Cortex of kidney (tissue), 1 donor: ENCODE measurements at places on chromosomes 13 and 19.

- no peak for DNase-seq
Observed at GRCh38 chr13:106961216-106961615, 393.3 kb upstream of the ARGLU1 start.

- no peak for DNase-seq
Observed at GRCh38 chr19:10104665-10105508, 1.3 kb upstream of the PPAN start.

DNA sequence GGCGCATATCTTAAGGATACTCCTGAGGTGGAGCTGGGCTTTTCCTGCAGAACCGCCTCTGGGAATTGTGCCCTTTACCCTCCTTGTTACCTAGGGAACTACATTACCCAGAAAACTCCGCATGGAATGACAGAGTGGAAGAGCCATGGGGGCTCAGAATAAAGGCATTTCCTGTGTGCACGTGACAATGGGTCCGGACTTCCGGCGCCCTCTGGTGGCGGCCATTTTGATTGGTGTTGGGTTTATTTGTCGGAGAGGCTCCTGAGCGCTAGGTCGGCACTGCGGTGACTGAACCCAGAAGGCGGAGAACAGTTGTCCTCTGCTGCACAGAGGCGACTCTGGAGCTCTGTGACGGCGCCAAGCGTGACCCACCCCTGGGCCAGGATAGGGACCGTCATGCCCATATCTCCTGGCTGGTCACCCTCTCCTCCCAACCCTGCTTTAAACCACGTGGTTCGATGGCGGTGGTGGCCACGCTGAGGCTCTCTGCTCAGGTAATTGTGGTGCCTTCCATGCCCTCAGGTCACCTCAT, at the start of gene ZNF587B:
TSS of gene ZNF587B (plus strand) at position 229 of the 532 bp plus-strand sequence. CDS start at position 459, 230 bp downstream.
- DNase-seq, result no peak

DNA sequence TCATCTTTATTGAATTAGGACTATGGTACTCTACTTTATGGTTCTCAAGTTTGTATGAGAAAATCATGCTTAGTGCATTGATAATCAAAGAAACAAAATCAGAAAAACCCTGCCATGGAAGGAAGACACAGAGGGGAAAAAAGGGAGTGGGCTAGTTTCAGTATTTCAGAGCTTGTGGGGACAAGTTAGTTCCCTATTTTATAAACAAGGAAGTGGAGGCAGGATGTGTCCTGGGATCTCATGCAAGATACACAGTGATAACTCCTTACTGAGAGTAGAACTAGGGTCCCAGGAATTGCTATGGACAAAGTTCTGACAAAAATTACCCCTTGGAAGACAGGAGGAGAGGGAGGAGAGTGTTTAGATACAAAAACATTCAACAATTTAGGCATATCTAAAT, 1277.3 kb downstream of the UQCRFS1 start:
- no peak for DNase-seq

- DNase-seq, result no peak
Observed at GRCh38 chr13:29583073-29583785, 12.3 kb downstream of the SLC7A1 start.

DNA sequence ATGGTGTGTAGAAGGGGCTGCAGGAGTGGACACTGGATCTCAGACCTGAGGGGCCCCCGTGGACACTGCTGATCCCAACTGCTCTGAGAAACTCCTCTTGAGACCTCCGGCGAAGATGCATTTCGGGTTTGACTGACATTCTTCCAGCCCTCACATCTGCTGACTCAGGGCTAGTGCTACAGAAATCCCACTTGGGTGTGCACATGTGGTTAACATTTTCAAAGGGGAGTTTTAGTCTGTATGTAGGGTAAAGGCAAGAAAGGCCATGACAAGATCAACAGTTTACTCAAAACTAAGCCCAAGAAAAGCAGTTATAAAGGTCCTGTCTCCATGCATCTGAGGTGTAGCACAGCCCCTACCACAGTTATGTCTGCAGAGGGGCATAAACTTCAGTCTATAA, 31.2 kb downstream of the DLEU7 start:
- no peak for DNase-seq

DNA sequence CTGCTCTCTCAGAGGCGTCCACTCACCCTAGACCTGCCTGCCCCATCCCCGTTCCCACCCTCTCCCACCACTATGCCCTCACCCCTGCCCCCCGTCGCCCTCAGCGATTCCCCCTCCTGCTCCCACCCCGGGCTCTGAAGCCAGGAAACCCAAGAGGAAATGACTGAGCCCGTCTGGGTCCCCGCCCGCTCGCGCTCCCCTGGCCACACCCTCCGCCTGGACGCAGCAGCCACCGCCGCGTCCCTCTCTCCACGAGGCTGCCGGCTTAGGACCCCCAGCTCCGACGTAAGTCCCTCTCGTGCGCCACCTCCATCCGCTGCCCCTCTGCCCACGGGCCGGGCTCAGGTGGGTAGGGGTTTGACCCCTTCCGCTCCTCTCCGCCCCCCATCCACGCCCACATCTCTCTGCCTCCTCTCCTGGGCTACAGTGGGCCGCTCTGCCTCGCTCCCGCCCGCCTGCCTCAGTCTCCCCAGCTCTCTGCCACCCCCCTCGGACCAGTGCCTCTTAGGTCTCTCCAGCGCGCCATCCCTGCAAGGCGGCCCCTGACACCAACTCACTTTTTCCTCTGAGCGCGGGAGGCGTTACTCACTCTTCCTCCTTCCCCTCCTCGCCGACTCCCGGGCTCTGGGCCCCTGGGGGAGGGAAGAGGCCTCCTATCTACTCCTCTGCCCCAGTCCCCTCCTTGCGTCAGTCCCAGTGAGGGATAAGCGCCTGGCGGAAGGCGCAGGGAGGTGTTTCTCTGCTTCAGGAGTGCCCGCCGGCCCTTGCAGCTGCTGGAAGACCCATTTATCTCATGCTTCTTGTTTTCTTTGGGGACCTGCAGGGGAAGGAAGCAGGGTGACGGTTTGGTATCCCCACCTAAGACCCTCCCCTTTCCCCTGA, at the start of gene FXYD5:
TSS of gene FXYD5 (plus strand) at position 211 of the 882 bp plus-strand sequence. CDS start 816 bp downstream, outside the sequence.
- DNase-seq, result no peak

DNA sequence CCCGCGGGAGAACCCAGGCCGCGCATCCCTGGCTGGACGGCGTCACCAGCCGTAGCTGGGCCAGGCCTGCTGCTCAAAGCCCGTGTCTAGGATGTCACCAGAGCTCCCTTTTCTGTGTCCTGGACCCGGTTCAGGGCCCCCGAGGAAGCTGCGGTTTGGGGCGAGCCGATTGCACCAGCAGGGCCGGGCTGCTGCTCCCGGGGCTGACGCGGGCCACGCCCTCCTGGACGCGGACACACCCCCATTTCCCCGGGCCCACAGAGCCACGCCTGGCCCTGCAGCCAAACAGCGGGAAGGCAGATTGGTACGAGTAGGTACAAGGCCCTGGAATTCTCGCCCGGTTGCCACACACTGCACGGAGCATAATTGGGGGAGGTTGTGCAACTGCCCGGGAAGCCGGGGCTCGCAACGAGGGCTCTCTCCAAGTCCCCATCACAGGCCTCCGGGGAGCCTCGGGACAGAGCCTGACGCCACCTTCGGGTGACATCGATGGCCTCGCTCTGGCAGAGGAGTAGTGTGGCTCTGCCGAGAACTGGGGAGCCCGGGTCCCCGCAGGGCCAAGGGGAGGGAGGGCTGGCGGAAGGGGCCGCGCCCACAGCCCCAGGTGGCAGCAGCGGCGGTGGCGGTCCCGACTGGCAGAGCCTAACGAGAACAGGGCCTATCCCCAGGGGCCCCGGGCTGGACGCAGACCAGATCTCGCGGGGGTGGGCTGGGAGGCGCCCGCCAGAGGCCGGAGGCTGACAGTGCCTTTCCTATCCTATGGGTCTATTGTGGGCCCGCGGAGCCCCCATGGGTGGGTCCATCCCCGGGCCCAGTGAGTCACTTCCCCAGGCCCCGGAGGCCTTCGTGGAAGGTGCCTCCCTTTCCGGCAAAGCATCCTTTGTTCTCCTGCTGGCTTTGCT, 23.5 kb downstream of the KCTD15 start:
- no peak for DNase-seq
